ENCODE measurements at places on chromosomes 2 and 18.

- DNase-seq: no peak
Measured at GRCh38 chr18:36364911-36365624, 67.6 kb downstream of the FHOD3 start.

GRCh38 chr2:30268296-30268871 is 37.0 kb downstream of the LBH start:
- no peak for DNase-seq

DNA sequence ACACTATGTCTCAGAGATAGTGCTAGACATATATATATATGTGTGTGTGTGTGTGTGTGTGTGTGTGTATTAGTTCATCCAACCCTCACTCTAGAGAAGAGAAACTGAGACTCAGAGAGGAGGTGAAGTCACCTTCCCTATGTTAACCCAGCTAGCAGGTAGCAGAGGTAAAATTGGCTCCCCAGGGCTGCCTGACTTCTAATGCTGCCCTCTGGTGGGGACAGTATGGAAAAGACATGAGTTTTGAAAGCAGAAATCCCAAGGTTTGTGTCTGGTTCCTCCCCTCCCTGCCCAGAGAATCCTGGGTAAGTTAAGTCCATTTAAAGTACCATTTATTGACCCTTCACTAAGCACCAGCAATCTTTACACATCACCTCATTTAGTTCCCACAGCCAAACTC is 137.7 kb downstream of the THNSL2 start:
- DNase-seq: peak; percentile 25

DNA sequence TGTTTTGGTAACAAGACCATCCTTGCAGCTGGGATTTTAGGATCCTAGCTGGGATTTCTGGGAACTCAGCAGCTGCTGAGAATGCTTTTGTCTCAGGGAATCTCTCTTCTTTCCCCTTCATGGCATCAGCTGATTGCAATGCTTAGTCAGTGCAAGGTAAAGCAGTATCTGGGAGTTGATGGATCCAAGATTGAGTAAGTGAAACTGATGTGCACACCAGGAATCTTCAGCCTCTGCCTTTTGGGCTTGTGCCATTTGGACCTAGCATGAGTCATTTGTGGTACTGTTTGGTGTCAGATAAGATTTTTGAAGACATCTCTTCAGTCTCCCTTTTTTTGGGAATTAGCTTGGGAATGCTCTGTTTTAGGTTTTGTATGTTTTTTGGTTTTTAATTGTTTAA is 363.3 kb upstream of the TFPI start:
- no peak for DNase-seq
